Gastrocnemius medialis (tissue), 4 donors: ENCODE measurements at places on chromosomes 7 and 10. TPM values are rescaled to one million over a fixed set of nuclear protein-coding genes. Genes with fewer than 3 reads are reported as not detected.

GRCh38 chr7:80884511-80885195 lies 34.2 kb downstream of the SEMA3C start:
- DNase-seq = no peak

GRCh38 chr10:72310241-72310633 lies 36.5 kb downstream of the DDIT4 start:
- peak; percentile 66 for DNase-seq

- DNase-seq = no peak
Observed at GRCh38 chr10:21352886-21353285, 172.6 kb downstream of the SKIDA1 start.

GRCh38 chr10:129102906-129103693 lies 363.9 kb upstream of the MGMT start:
- no peak for DNase-seq

- no peak for DNase-seq
Observed at GRCh38 chr7:148334959-148335577, 255.5 kb upstream of the C7orf33 start.

- DNase-seq = peak; percentile 30
Observed at GRCh38 chr7:43878867-43879266, 9.6 kb upstream of the MRPS24 start.

GRCh38 chr10:96419351-96419750 lies 60.5 kb upstream of the OPALIN start:
- DNase-seq = no peak

GRCh38 chr7:54541669-54542625 lies at the start of gene VSTM2A:
VSTM2A (plus strand) TSS chr7:54542375; CDS start chr7:54542731, 356 bp downstream.
- no peak for DNase-seq

- DNase-seq = no peak
Observed at GRCh38 chr7:153354071-153354470, 594.5 kb downstream of the ACTR3B start.

GRCh38 chr10:131261890-131262475 lies 49.5 kb downstream of the TCERG1L start:
- DNase-seq = no peak

DNA sequence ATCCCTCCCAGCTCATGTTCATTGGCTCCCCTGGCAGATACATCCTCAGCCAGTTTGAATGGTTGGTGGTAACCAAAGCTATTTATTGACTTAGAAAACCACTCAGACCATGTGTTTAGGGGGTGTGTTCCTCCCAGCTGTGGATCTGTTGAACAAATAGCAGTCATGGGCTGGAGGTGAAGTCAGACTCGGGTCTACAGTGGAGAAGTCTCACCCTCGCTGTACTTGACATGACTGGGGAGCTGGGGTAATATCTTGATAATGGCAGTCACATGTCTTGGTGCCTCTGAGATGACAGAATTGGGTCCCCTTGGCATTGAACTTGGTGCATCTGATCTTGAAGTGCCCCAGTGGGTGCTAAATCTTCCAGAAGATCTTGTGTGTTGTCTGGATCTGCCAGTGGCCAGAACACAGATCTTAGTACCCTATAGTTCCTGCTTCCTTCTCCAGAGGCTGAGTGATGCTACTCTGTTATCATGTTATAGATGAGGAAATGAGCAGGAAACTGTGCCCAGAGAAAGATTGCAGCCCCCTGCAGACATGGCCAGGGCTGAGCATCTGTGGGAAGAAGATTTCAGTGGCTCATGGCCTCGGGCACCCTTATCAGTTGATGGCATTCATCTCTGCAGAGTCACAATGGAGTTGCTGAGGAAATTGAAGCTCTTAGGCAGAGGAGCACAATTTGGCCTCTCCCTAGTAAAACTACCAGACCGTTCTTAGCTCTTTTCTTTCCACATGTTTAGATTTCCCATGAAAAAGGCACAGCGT lies 50.4 kb downstream of the ADRA2A start:
- no peak for DNase-seq

DNA sequence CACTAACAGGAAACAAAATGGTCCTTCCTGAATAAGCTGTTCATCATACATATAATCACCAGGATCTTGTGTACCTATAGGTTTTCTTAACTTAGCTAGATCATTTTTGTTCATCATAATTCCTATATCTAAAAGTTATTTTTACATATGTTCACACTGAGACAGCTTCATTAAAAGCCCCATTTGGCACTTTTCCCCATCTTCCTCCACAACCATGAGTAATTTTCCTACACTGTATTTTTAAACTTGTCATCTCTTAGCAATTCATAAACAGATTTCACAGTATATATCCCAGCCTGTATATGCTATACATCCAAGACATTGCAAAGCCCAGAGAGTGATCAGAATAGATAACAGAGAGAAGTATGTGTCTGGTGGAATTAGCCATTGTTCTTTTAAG lies 28.3 kb downstream of the ZNF365 start:
- no peak for DNase-seq

DNA sequence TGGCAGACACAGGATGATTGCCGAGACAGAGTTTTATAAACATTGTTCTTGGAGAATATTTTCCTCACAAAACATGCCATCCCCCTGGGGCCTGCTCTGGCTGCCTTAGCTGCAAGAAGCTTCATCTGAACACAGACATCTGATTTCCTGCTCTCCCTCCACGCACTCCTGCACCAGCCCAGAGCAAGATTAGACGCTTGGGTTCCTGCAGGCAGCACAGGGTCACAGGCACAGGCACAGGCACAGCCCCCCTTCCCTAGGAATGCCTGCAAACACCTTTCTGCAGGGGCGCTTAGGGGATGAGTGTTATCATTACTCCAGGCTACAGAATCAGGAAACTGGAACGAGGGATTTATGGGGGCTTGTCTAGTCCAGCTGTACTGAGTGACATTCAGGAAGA lies 450.3 kb downstream of the GRID1 start:
- DNase-seq = no peak

GRCh38 chr10:11527691-11528255 lies 83.7 kb downstream of the USP6NL start:
- no peak for DNase-seq

DNA sequence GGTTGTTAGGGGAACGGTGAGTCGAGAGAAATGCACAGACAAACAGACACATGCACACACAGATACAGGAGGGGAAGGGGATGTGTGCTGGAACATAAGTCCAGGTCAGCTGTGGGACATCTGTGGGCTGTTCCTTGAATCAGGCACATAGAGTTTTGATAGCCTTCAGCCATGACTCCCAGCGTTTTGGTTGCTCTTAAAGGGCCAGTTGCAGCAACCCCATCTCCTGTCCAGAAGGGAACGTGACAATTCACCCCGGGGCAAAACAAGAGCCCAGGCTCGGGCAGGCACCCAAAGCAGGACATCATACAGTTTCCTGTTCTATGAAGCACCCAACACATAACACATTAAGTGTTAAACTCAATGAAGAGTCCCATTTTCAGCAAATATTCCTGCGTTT lies 9.6 kb downstream of the INSYN2A start:
- DNase-seq = no peak

DNA sequence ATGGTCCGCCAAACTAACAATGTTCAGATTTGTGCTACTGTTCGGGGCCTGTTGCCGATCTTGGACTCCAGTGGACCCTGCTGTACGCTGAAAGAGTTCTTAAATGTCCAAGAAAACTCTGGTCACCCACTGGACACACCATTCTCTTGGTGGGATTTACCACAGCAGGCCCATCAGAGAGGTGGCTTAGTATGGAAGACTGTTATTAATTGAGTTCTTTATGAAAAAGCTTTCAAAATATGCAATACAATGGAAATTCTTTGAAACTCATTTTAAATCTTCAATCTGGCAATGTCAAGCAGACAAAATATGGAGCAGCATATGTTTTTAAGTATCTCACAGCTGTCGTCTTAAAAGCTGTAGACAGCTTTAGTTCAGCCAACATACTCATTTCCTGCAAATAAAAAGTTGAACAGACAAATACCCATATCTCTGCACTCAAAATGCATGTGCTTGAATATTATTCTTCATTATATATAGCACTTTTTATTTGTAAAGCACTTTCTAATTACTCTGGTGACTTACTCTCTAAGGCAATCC lies 37.4 kb upstream of the GRM8 start:
- no peak for DNase-seq

- no peak for DNase-seq
Observed at GRCh38 chr10:75806186-75806585, 374.8 kb downstream of the LRMDA start.

DNA sequence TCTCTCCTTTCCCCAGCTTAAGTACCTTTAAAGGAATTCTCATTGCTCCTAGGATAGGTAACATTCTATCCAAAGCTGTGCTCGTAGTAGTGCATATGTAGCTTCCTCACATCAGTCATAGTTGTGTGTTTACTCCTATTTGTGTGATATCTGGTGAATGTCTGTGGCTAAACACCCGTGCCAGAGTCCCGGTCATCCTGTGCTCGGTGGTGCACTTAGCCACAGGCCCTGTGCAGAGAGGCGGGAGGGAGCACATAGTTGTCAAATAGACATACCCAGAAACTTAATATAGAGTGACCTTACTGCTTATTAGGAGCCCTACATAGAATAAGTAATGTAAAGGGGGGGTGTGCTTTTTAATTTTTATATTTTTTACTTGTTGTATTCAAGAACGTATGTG lies 76.6 kb downstream of the RBM33 start:
- no peak for DNase-seq

DNA sequence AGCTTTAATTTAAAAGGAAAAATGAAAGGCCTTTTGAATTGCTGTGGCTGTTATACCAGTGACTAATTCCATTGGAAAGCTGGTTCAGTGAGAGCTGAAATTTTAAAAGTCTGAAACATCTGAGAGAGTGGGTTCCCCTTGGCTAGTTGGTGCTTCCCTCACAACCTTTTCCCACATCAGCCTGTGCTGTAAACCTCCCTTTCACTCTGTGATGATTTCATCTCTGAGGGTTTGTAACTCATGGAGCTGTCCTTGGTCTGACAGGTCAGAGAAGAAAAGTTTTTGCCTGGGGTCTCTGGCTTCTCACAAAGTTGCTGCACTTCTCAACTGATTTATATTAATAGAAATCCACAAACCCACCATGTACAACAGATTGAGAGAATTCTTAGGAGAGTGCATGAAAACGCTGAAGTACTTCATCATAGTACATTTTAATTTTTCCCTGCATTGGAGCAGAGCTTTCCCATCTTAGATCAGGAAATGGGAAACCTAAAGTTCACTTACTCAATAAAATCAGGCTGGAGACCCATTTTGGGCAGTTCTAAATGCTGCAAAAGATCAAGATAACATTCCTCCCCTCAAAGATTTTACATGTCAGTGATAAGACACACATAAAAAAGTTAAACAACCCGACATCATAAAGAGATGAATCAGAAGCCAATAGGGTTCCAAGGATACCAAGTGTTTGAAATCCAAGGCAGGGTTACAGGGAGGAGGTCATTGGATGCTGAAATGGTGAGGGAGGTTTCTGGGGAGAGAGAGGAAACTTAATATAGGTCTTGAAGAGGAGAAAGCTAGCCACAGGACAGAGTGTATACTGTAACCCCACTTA lies 157.0 kb upstream of the MKLN1 start:
- DNase-seq = no peak

DNA sequence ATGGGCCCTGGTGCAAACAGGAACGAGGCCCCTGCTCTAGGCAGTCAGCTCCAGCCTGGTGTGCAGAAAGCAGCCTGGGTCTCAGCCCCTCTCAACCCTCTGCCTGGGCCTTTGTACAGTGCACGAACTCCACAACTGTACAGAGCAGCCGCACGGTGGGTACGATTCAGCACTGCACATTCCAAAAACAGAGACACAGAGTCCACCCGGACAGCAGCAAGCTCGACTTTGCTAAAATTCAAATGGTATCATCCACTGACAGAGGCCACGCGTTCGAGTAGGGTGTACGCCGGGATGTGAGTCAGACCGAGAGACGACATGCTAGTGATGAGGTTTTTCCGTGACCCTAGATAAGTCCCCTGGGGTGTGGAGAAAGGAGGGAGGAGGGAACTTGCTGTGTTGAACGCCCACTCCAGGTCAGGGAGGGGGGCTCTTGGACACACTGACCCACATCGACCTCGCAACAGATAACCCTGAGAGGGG lies 65.6 kb upstream of the PDGFA start:
- DNase-seq = no peak

DNA sequence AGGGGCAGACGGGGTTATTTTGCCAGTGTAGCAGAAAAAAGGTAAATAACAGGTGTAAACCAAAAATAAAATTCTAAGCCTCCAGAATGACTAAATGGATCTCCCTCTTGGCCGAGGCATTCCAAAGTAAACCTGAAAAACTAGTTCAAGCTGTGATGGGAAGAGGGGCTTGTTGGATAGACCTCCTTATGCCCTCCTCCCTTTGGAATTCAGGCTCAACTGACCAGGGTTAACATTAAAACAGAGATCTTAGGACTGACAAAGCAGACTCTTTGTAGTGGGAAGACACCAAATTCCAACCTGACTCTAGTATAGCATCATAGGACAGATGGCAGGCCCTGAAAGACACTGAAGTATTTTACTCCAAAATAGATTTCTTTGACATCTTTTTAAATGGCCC lies 113.8 kb upstream of the ITGB1 start:
- no peak for DNase-seq

- no peak for DNase-seq
Observed at GRCh38 chr7:112079673-112080072, 126.5 kb downstream of the DOCK4 start.

DNA sequence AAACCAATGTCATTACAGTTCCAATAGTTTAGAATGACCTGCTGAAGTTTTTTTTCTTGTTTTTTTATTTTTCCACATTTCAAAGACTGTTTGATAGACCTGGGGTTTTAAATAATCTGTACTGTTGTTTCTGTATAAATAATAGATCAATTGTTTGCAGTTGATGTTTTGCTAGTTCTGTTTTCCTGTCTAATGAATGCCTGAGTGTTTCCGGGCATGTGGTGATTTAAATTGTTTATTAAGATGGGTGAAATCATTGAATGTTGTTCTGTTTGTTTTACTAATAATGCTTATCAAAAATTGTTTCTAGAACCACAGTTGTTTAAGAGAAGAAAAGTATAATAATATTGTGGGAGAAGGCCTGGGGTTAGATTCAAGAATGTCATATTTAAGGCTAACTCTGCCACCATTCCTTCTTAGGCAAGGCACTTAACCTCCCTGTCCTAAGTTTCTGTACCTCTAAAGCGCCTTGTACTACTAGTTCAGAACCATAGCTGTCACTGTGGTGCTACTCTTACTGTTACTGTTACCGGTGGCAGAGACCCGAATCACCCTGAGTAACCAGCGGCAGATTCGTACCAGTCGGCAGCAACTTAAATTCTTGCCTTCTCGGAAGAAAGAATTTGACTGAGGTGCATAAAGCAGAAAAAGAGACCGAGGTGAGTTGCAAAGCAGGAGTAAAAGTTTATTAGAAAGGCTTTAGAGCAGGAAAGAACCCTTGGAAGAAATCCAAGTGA lies 1014.1 kb downstream of the REEP3 start:
- no peak for DNase-seq

- no peak for DNase-seq
Observed at GRCh38 chr10:104317726-104318299, 20.5 kb downstream of the ITPRIP start.

Gene CAV2
- total RNA-seq = 14.7 TPM

Gene CCL24
- not detected for total RNA-seq

Gene CPVL
- 5.8 TPM for total RNA-seq

Gene ABCB1
- 0.22 TPM for total RNA-seq

Gene NXPH1
- not detected for total RNA-seq

Gene ARHGEF35
- 0.15 TPM for total RNA-seq

Gene LIPF
- total RNA-seq = 0.36 TPM

Gene RARRES2
- 7.1 TPM for total RNA-seq

Gene IFIT1
- 1.8 TPM for total RNA-seq

Gene LBX1
- 10.7 TPM for total RNA-seq

Gene SPDYE8
- not detected for total RNA-seq

Gene FKBP6
- not detected for total RNA-seq

Gene AMZ1
- total RNA-seq = not detected

Gene WEE2
- not detected for total RNA-seq
